ENCODE measurements at places on chromosomes 4 and X.

- peak; percentile 77 for DNase-seq
These were observed at the start of gene MPP1 for GRCh38 chrX:154804957-154805695. Gene MPP1, minus strand, starts transcription at chrX:154805485. Its CDS starts 112 bp downstream, at chrX:154805373.

- DNase-seq: no peak
These were observed 4.7 kb upstream of the LARP1B start for GRCh38 chr4:128056396-128056795.

GRCh38 chr4:126209147-126209546 is 894.4 kb downstream of the FAT4 start:
- no peak for DNase-seq

DNA sequence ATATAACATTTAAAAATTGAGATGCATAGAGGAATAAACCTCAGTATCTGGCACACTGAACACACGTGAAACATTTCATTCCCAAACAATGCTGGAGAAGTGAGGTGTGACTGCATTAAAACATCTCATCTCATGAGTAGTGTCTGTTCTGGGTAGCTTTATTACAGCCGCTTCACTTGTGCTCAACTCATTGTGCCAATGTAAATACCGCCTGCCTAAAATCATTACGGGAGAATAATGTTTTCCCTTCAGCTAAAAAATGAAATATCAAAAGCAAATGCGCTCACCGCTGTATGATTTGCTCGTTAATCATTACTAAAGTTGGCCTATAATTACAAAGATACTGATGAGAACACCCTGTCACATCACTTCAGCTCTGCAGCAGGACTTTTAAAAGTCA is 110.2 kb upstream of the PRPS2 start:
- no peak for DNase-seq

GRCh38 chr4:163681208-163681821 is 186.8 kb downstream of the TMA16 start:
- peak; percentile 21 for DNase-seq
